ENCODE measurements at places on chromosomes 1 and 21.

DNA sequence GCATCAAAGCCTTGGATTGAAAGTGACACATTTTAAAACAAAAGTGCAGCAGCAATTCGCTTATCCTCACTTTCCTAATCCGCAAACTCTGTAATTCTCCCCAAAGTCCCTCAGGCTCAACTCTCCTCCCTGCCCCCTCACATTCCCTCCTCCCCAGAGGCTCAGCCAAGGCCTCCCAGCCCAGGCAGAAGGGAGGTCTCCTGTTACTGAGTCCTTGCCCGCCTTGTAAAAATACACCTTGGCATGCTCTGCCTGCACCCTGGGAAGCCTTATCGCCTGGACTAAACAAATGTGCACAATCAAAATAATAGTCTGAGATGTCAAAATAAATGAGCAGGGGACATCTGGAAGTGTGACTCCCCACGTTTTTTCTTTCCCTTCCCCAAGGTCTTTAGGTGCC is 109.7 kb downstream of the PLXNA2 start:
- no peak for DNase-seq

GRCh38 chr1:234725177-234726132 is 115.5 kb upstream of the IRF2BP2 start:
- no peak for DNase-seq

GRCh38 chr1:156656806-156657740 is 15.2 kb downstream of the BCAN start:
- DNase-seq: peak; percentile 37

GRCh38 chr1:64909031-64909430 is 57.3 kb downstream of the JAK1 start:
- no peak for DNase-seq

GRCh38 chr1:14412235-14412634 is 186.2 kb upstream of the KAZN start:
- no peak for DNase-seq

- DNase-seq: no peak
Observed at GRCh38 chr1:53554592-53555305, 95.5 kb downstream of the DMRTB1 start.

DNA sequence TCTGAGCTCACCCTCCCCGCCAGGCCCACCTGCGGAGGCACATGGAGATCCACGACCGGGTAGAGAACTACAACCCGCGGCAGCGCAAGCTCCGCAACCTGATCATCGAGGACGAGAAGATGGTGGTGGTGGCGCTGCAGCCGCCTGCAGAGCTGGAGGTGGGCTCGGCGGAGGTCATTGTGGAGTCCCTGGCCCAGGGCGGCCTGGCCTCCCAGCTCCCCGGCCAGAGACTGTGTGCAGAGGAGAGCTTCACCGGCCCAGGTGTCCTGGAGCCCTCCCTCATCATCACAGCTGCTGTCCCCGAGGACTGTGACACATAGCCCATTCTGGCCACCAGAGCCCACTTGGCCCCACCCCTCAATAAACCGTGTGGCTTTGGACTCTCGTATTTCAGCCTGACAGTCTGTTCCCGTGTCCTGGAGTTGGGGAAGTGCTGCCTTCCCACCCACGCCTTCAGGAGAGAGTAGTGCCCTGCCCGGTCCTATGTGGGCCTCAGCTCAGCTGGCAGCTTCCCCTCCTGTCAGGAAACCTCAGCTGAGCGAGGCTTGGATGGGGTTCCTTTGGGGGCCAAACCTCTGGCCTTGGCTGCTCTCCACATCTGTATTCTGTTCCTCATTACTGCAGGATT is 9.2 kb downstream of the ZBTB48 start:
- DNase-seq: no peak

- no peak for DNase-seq
Observed at GRCh38 chr1:24970399-24970753, 40.3 kb upstream of the RUNX3 start.

DNA sequence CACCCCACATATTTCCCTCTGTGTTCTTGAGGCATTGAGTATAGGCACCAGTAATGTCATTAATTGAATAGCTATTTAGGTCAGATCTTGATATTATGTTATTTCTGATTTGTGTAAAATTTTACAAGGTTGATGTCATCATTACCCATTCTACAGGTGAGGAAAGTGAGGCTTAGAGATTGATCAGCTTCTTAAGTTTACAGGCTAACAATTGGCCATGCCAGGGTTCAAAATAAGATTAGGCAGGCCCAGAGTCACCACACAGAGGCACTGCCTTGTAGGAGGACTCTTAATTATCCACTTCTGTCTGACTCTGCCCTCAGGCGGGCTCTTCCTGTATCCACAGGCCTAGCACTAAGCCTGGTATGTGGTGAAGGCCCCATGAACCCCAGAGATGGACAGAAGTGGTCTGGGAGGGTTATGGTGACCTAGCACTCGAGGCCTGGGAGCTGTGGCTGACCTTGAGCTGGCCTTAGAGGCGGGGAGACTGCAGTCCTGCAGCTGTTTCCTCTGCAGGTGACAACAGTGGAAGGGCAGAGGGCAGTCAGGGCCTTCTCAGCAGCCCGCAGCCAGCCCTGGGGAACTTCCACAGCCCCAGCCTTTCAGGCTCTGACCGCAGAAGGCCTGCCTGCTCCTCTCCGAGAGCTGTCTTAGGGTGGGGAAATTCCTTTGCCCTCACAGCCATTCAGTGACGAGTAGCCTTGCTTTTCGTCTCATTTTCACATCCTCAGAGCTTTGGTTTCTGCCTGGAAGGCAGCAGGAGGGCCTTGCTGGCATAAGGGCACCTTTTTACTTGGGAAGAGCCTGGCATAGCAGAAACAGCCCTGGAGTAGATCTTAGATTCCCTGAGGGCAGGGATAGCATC is 12.2 kb downstream of the ZDHHC18 start:
- peak; percentile 66 for DNase-seq

DNA sequence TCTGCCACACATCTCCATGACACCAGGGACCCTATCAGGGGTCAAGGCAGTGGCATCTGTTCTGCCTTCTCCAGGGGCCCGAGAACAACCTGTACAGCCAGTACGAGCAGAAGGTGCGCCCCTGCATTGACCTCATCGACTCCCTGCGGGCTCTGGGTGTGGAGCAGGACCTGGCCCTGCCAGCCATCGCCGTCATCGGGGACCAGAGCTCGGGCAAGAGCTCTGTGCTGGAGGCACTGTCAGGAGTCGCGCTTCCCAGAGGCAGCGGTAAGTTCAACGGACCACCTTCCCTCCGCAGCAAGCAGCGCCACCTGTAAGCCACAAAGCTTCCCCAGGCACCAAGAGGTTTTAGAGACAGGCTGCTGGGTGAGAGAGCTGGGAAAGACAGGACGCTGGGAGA is 15.9 kb downstream of the MX2 start:
- no peak for DNase-seq

GRCh38 chr1:197485790-197486189 is 217.7 kb downstream of the CRB1 start:
- no peak for DNase-seq

- no peak for DNase-seq
Observed at GRCh38 chr1:90712915-90713730, 4.0 kb downstream of the BARHL2 start.

- no peak for DNase-seq
Observed at GRCh38 chr1:36419569-36419968, 21.9 kb upstream of the LSM10 start.

DNA sequence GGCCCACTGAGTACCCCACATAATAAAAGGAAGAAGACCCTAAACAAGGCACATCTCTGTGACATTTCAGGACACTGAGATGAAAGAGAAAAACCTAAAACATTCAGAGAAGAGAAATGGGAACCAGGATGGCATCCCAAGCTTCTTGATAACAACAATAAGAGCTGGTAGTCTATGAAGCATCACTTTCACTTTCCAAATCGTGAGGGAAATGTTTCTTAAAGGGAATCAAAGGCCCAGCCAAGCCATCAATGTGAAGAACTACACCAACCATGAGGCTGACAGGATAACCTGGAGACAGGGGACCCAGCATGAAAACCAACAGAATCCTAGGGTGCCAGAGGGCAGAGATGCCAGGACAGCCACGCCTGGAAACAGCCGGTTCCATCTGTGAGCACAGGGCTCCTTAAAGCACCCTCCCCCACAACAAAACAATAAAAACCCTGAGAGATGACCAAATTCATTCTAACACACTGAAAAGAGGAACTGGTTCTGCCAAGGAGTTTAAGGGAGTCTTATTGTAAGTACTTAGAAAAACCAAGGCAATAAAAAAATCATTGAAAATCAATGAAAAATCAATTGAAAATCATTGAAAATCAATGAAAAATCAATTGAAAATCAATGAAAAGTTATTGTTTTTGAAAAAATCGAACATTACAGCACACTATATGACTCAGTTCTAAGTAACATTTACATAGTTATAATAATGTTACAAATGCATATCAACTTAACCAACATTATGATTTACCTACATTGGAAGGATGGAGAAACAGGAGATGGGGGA is 141.5 kb upstream of the ERG start:
- no peak for DNase-seq

DNA sequence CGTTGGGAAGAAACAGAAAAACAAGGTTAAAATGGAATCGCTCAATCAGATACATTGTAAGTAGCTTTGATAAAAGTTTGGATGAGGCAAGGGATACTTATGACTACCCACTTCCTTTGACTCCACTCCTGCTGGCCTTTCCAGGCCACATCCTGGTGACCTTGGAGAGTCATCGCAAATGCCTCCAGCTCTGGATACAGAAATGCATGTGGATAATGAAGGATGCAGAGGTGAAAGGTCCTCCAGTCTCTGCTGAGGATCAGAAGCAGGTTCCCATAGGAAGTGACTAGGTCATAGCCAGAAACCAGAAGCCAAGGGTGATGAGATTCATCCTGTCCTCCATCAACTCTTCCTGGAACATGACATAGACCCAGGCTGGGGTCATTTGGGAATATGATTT is 6.2 kb upstream of the CAMK1G start:
- no peak for DNase-seq

- no peak for DNase-seq
Observed at GRCh38 chr1:245888809-245889208, 618.3 kb downstream of the SMYD3 start.

GRCh38 chr1:184800876-184801275 is 46.2 kb upstream of the EDEM3 start:
- DNase-seq: no peak

DNA sequence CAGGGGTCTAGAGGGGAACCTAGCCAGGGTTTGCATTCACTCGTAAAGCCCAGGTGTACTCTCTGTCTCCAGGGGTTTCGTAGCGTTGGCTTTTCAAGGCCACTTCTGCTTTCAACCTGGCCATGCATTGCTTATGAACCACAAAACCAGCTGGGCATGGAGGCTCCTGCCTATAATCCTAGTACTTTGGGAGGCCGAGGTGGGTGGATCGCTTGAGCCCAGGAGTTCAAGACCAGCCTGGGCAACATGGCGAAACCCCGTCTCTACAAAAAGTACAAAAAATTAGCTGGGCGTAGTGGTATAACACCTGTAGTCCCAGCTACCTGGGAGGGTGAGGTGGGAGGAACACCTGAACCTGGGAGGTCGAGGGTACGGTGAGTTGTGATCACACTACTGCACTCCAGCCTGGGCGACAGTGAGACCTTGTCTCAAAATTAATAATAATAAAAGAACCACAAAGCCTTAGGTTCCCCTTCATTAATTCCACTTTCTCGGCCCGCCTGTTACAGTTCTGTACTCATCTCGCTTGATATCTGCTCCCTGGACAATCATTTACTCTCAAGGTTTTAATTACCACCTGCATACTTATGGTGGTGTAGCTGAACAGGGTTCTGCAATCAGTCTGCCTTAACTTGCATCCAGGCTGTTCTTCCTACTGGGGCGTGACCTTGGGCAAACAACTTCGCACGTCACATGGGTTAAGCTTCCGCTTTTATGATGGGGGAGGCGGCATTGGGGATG is 6.1 kb downstream of the SLC16A4 start:
- peak; percentile 75 for DNase-seq

Measured in stimulated activated naive B cell treated with anti-CD40 and anti-IgM and Interleukin-4, amounts not matched to agents 10 μg/mL and 1 μg/mL and 100 μg/mL, for 72 hours (primary cell).